ENCODE measurements at places on chromosomes 2 and 18.

DNA sequence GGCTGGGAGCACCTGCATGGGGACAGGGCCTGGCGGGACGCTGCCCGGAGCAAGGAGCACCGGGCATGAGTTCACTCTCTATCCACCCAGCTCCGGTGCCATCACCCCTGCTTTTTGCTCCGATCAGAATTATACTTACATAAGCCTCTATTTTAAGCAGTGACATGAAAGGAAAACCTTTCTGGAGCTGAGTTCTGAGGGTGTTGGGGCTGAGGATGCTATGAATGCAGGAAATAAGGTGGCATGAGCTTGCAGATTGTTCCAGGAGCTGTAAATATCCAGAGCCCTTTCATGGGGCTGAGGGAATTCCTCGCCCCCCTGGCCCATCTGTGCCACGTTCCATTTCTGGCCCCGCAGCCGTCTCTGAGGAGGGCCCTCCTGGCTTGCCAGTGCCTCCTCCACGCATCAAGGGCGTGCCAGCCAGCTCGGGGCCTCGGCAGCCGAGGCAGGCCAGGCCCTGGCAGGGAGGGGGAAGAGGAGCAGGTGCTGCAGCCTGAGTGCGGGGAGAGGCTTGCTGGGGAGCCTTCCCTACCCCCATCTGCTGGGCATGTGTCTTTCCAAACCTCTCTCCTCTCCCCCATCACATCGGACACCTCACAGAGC, 91.7 kb upstream of the MCFD2 start:
- peak; percentile 43 for DNase-seq

- DNase-seq: no peak
These were observed 2177.9 kb upstream of the CELF4 start for GRCh38 chr18:39743463-39743862.

DNA sequence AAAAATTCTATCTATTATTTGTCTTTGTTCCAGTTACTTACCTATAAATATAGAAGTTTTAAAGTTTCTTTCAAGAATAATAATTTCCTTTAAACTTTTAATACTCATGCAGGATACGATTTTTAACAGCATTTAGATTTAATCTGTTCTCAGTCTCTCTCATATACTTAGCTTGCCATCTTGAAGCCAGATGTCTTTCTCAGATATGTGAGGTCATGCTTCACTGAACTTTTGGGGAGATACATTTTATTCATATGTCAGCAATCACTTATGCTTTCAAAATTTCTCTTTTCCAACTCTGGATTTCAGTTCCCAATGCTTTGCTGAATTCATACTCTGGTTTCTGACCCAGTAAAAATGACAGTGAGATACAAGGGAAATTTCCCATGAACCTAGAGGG, 66.5 kb upstream of the CCDC178 start:
- DNase-seq: no peak

GRCh38 chr2:173989160-173989883, 24.1 kb upstream of the SP3 start:
- no peak for DNase-seq

DNA sequence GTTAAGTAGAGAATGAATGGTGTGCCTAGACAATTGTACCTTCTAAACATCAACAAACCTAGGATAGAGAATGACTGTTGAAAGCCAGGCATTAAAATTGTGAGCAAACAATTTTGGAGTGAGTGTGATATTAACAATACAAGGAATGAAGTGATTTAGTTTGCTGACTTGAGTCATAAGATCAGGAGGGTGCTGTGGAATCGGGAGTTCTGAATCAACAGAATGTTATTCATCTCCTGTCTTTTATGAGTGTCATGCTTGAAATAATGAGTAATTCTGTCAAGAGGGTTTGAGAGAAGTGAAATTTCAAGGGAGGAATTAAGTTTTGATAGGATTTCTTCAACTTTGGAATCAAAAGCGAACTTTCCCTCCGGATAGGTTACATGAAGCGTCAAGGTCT, 214.4 kb upstream of the DSEL start:
- DNase-seq: no peak

GRCh38 chr18:24940416-24940815, 411.6 kb downstream of the ZNF521 start:
- no peak for DNase-seq

GRCh38 chr2:42327125-42327524, 33.9 kb downstream of the COX7A2L start:
- DNase-seq: no peak

Measured in cerebellar nuclear complex (tissue), 1 donor.